Stimulated activated CD8-positive, alpha-beta memory T cell treated with anti-CD3 and anti-CD28 coated beads, Interleukin-7, amount 100 ng/mL, for 24 hours (primary cell): ENCODE measurements at places on chromosomes 1 and 21.
A peak's percentile ranks its signal among the peaks of the same experiment; 100 is the strongest.

GRCh38 chr1:85259118-85259911 lies at the start of gene C1orf52:
TSS of gene C1orf52 (minus strand) at chr1:85259662. CDS start at chr1:85259633, 29 bp downstream.
- peak; percentile 98 for DNase-seq

DNA sequence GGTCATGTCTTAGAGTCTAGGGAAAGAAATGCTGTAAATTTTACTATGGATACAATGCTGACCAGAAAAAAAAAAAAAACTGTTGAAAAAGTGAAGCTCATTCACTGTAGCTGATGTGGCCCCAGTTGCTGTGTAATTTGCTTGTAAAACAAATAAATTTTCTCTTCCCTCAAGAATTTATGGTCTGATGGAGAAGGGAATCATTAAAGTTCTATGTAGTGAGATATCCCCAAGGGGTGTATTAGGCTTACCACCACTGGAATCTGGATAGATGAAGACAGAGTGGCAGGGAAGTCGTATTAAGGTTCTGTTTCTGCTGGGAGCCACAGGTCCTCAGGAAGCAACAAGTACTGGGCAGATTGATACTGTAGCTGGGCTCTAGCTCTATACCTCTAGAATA lies 860.0 kb downstream of the LTN1 start:
- no peak for DNase-seq

DNA sequence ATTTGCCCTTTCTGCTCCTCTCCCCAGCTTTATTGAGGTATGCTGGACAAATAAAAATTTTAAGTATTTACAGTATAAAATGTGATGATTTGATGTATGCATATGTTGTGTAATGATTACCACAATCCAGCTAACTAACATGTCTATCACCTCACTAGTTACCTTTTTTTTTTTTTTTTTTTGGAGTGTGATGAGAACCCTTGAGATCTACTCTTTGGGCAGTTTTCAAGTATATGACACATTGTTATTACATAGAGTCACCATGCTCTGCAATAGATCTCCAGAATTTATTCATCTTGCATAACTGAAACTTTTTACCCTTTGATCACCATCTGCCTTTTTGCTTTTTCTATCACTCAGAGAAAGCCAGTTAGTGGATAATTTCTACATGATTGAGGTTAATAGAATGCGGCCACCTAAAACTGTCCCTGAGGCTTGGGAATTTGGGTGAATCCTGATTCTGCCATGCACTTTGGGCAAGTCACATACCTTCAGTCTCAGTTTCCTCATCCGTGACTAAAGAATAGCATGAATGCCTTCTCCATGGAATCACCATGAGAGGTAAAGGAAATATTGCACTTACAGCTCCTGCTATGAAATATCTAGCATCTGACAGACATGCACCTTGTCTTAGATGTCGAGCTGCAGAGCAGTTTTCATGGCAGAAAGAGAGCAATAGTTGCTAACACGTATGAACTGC lies 295.2 kb downstream of the DISC1 start:
- no peak for DNase-seq

GRCh38 chr1:170215072-170215885 lies 69.5 kb downstream of the NTMT2 start:
- no peak for DNase-seq

DNA sequence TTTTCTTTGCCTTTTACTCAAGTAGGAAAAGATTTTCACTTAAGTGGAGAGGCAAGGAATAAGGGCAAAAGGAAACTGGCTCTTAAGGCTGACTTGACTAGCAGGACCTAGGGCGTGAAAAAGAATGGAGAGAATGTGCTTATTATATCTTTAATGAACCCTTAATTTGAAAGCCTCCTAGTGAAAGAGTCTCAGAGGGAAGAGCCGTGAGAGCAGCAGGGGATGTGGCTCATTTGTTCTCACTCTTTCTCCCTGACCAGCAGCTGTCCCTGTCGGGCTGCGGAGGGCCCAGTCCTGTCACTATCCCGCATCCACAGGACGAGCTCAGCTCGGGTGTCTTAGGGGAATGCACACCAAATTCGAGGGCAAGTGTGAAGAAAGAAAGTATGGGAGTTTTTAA lies 180.1 kb downstream of the EDEM3 start:
- no peak for DNase-seq

GRCh38 chr1:215140135-215140534 lies 57.6 kb downstream of the KCNK2 start:
- DNase-seq = no peak

DNA sequence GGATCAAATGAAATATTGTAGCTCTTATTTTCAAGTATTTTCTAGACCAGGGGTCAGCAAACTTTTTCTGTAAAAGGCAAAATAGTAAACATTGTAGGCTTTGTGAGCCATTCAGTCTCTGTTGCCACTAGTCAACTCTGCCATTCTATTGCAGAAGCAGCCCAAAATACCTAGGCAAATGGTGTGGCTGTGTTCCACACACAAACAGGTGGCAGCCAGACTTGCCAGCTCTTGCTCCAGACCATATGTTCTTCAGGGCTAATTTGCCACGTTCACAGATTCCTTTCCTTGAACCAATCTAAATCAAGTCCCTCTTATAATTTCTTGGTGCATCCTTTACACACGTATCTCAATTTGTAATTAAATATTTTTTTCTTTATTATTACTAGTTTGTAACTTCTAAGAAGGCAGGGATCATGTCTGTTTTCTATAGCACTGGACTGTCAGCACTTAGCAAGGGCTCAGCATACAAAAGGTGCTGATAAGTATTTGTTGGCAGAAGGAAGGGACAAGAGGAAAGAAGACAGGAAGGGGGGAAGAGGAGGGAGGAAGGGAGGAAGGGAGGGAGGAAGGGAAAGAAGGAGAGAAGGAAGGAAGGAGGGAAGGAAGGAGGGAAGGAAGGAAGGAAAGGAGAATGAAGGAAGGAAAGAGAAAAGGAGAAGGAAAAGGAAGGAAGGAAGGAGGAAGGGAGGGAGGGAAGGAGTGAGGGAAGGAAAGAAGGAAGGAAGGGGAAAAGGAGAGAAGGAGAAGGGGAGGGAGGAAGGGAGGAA lies 106.5 kb upstream of the EDEM3 start:
- DNase-seq = no peak

GRCh38 chr1:228059634-228060457 lies 22.7 kb upstream of the ARF1 start:
- no peak for DNase-seq

DNA sequence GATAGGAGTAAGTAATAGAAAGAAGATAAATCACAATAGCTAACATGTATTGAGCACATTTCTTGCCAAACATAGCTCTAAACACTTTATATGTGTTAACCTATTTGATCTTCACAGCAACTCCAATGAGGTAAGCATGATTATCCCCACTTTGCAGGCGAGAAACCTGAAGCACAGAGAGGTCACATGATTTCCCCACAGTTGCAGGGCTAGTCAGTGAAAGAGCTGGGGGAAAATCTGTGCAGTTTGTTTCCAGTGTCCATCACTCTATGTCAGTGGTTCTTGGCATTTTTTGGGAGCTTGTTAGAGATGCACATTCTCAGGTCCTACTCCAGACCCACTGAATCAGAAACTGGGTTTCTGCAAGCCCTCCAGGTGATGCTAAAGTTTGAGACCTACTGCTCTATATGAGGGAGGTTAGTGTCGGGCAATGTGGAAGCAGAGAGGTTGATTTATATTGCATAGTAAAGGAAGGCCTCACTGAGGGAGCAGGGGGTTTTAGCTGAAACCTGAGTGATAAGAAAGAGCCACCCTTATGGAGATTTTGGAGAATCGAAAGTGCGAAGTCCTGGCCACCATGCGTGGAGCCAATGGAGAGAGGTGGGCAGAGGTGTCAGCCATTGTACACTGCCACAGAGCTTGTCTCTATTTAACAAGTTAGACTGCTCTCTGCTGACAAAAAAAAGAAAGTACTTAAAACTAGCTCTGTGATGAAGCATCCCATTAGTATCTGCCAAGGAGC lies 20.9 kb downstream of the MCOLN3 start:
- DNase-seq = no peak

GRCh38 chr1:240004086-240004749 lies 87.5 kb upstream of the FMN2 start:
- DNase-seq = no peak

GRCh38 chr1:91036894-91037829 lies 15.3 kb upstream of the ZNF644 start:
- no peak for DNase-seq

DNA sequence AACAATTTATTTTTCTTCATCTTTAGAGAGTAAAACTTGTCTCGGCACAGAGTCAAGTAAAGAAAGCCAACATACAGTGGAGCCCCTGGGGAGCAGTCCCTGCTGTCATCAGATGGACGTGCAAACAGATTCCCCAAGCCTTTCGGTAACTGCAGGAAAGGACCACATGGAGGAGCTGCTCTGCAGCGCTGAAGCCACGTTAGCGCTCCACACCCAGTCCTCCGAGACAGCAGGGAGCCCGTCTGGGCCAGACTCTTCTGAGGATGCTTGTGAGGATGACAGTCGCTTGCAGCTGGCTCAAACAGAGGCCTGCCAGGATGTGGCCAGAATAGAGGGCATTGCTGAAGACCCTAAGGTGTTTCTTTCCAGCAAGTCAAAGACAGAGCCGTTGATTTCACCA lies 77.1 kb upstream of the SCCPDH start:
- DNase-seq = no peak

GRCh38 chr1:36123356-36123755 lies 1.7 kb downstream of the COL8A2 start:
- DNase-seq = no peak

GRCh38 chr1:155218854-155219591 lies 10.5 kb downstream of the MTX1 start:
- DNase-seq = no peak

GRCh38 chr1:54271341-54271740 lies 71.4 kb downstream of the MRPL37 start:
- DNase-seq = no peak

DNA sequence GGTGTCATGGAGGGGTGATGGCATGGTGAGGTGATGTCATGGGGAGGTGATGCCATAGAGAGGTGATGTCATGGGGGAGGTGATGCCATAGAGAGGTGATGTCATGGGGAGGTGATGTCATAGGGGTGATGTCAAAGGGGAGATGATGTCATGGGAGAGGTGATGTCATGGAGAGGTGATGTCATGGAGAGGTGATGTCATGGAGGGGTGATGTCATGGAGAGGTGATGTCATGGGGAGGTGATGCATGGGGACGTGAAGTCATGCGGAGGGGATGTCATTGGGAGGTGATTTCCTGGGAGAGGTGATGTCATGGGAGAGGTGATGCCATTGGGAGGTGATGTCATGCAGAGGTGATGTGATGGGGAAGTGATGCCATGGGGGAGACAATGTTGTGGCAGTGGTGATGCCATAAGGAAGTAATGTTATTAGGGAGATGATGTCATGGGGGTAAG lies 92.1 kb upstream of the C1orf174 start:
- DNase-seq = no peak

DNA sequence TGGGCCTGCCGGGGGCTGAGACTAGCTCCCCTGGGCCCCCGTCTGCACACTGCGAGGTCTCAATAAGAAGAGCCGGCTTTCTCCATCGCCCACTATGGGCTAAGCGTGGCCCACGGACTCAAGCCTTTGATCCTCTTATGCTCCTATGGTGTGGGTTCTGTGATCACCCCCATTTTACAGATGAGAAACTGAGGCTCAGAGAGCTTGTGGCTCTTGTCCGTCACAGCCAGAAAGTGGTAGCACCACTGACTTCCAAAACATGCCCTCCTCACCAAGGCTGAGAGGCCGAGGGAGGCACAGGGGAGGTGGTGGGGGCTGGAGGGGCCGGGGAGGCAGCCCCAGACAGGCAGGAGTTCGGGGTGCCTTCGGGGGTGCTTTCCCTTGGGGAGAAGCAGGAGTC lies 39.0 kb upstream of the CASZ1 start:
- no peak for DNase-seq

DNA sequence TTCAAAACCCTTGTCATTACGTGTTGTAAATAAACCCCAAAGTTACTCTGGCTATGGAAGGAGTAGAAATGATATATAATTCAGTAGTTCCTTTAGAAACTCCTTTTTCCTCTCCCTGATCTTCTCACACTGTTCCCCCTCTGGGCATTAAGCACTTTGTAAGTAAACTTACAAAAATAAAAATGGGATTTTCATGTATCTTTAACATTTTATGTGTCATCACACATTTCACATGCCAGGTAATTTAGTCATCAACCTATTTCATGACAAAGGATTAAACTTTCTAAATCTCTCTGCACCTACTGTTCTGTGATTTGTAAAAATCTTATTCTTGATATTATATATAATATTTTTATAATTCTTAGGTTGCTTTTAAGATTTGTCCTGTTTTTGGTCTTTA lies 176.9 kb downstream of the NEK7 start:
- no peak for DNase-seq

GRCh38 chr1:206839006-206839560 lies 26.3 kb upstream of the IL20 start:
- DNase-seq = no peak

DNA sequence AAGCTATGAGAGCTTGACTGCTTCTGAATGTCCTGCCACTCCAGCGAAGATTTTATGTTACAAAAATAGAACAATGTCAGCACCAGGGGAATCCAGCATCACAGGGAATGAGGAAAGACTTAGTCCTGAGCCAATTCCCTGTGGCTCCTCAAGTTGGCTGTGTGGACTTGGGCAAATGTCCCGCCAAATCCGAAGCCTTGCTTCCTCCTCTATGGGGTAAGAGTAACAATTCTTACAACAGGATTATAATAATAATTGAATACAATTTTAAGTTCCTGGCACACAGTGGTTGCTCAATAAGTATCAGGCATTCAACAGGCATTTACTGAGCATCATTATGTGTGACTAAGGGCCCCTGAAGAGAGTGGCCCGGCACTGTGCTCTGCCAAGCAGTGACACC lies 44.4 kb downstream of the STPG1 start:
- DNase-seq = no peak

GRCh38 chr1:108533351-108534083 lies 26.4 kb upstream of the EEIG2 start:
- no peak for DNase-seq

DNA sequence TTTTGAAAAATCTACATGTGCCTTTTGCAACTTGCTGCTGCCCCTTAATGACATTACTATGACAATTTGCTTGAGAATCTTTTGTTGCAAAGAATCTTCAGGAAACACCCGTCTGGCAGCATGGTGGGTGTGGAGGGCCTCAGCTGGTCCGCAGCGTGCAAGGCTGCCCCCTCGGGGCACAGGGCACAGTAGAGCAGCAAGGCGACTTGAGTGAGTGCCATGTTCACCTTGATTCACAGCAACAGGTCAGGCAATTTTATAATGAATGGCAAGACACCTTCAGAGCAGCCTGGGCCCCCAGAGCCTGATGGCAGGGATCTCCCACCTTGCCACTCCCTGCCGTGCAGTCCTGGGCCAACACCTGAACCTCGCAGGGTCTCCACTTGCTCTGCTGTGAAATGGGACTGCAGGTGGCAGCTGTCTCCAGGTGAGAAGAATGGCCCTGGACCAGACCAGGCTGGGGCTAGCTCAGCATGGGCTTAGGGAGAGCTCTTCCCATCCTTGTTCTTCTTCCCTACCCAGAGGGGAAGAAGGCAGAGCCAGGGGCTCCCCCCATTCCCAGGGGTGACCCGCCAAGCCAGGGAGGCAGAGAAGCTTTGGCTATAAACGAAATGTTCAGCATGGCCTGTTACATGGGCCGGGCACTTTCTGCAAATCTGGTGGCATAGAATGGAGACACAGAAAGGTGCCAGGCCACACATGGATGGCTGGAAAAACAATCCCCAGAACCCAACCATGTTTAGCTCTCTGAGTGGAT lies 34.5 kb upstream of the ACTRT2 start:
- no peak for DNase-seq
